ENCODE measurements at places on chromosomes 11 and 22. TPM values are rescaled to one million over a fixed set of nuclear protein-coding genes. Genes with fewer than 3 reads are reported as not detected.

The SERPING1 gene
- 0.56 TPM for total RNA-seq

The MOV10L1 gene
- 20.4 TPM for total RNA-seq

The OR5B21 gene
- total RNA-seq: not detected

The OR8G1 gene
- not detected for total RNA-seq

The PARVG gene
- total RNA-seq: under 0.01 TPM

The B3GAT3 gene
- total RNA-seq: 20.0 TPM

The TRIM48 gene
- total RNA-seq: not detected

The JOSD1 gene
- total RNA-seq: 61.4 TPM

The NLRP14 gene
- total RNA-seq: 0.09 TPM

The DEUP1 gene
- total RNA-seq: not detected

The NXPE1 gene
- total RNA-seq: not detected

The DDI1 gene
- not detected for total RNA-seq

The TUBGCP6 gene
- 33.6 TPM for total RNA-seq

The HEPACAM gene
- under 0.01 TPM for total RNA-seq

The PNPLA5 gene
- total RNA-seq: not detected

The CYB5R2 gene
- 0.90 TPM for total RNA-seq

The RFPL1 gene
- not detected for total RNA-seq

The DRD4 gene
- not detected for total RNA-seq

The TMEM151A gene
- total RNA-seq: not detected

The PRG2 gene
- 0.27 TPM for total RNA-seq

The FOLH1 gene
- 0.85 TPM for total RNA-seq

The MIOX gene
- total RNA-seq: not detected

The MAP6 gene
- 0.27 TPM for total RNA-seq

The FOSL1 gene
- total RNA-seq: 7.4 TPM

The MB gene
- not detected for total RNA-seq

The KRTAP5-1 gene
- total RNA-seq: not detected

The ROBO4 gene
- 151 TPM for total RNA-seq

Measured in endothelial cell of coronary artery (primary cell).